Activated CD4-positive, alpha-beta T cell treated with anti-CD3 and anti-CD28 coated beads for 36 hours (primary cell): ENCODE measurements at places on chromosomes 5 and 9. TPM values are rescaled to one million over a fixed set of nuclear protein-coding genes. Genes with fewer than 3 reads are reported as not detected.

Gene TICAM2
- total RNA-seq, result 1.7 TPM

Gene FCHO2
- total RNA-seq, result 0.86 TPM

Gene PTGER4
- 71.7 TPM for total RNA-seq

- no peak for DNase-seq
Observed at GRCh38 chr5:39195198-39195826, 24.1 kb downstream of the FYB1 start.
